ENCODE measurements at places on chromosomes 16 and 17.

GRCh38 chr17:74542727-74543383 lies 3.1 kb downstream of the CD300C start:
- DNase-seq: no peak

DNA sequence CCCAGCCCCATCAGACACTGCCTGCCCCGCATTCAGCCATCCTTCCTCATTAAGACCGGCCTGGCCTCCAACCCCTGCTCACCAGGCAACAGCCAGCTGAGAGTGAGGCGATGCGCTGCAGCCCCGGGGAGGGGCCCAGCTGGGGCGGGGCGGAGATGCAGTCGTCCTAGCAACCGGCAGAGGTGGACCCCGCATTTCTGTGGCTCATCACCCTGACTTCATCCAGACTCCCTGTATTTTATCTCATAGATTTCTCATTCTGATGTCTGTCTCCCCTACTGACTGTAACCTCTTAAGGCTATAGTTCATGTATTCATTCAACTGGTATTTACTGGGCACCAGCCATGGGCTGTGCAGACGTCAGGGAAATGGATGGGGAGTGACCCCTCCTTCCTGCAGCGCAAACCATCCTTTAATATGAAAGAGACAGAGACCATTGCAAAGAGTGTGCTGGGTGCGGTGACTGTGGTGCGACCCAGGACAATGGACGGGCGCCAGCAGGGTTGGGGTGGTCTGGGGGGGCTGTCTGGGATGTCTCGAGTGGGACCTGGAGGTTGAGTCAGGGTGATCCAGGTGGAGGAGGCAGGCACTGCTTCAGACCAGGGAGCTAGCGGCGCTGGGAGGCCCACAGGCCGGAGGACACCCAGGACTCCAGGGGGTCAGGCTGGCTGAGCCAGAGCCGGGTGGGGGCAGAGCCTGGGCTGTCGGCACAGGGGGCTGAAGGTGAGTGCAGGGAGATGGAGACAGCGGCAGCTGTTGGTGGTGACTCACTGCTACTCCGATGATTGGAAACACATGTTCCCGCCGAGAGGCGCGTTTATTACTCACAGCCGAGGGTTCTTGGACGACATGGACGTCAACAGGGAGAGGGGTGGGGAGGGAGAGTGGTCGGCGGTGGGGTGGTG lies 10.5 kb upstream of the TIMP2 start:
- DNase-seq: peak; percentile 88

DNA sequence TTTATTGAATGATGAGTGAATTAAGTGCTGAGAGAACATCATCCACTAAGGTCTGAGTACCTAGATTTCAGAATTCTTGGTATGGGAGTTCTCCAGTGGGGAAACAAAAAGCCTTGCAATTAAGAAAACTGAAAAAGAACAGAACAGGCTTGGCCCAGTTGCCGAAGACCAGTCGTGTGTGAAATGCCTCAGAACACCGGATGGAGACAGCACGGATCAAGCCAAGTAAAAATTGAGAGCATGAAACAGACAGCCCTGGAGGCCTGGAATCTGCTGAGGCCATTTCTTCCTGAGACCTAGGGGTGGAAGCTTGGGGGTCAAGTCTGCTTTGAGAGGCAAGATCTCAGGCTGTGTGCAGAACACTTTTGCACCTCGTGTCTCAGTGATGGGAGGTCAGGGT lies 43.3 kb downstream of the GRIN2A start:
- no peak for DNase-seq

DNA sequence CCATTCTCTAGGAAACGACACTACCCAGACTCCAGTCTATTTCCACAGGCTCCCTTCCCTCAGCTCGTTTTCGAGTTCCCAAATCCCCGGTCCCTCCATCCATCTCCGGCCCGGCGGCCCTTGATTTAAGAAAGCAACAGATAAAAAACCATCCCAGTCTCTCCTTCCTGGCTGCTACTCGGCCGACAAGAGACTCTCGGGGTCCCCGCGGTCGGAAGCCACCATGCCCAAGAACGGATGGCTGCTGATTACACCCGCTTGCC lies 182 bp downstream of the RPL26 start:
- no peak for DNase-seq

GRCh38 chr17:78534492-78535272 lies 42.5 kb downstream of the DNAH17 start:
- no peak for DNase-seq

- no peak for DNase-seq
These were observed 22.6 kb downstream of the RABEP1 start for GRCh38 chr17:5304636-5305035.

DNA sequence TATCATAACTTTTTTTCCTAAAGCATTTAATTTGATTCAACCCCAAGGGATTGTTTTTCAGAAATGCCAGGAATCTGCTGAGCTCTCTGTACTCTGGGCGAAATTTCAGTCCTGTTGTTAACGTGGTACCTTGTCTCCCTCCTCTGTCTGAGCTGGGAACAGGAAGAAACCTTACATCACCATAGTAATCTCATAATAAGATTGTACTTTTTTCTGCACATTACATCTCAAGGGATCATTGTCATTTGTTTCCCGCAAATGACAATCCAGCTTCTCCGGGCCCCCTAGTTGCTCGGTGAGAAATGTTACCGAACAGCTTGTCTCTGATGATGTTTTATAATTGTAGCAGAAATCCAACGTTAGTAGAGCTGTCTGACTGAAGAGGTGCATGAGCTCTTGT lies 152.7 kb upstream of the ERCC4 start:
- no peak for DNase-seq

DNA sequence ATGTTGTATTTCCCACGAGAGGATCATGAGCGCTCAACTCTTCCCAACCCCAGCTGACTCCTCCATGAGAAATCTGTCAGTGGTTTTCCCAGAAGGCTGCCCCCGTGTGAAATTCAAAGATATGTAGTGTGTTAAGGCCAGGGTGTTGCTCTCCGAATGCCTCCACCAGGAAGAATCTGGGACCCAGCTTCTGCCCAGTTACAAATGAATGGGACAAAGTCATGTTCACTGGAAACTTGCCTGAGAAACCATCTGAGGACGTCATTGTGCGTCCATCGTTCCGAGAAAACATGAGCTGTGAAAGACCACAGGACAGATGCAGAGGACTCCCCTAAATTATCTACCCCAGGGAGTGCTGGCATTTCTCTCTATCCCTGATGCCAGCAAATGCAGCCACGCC lies 86.0 kb downstream of the AIPL1 start:
- no peak for DNase-seq

DNA sequence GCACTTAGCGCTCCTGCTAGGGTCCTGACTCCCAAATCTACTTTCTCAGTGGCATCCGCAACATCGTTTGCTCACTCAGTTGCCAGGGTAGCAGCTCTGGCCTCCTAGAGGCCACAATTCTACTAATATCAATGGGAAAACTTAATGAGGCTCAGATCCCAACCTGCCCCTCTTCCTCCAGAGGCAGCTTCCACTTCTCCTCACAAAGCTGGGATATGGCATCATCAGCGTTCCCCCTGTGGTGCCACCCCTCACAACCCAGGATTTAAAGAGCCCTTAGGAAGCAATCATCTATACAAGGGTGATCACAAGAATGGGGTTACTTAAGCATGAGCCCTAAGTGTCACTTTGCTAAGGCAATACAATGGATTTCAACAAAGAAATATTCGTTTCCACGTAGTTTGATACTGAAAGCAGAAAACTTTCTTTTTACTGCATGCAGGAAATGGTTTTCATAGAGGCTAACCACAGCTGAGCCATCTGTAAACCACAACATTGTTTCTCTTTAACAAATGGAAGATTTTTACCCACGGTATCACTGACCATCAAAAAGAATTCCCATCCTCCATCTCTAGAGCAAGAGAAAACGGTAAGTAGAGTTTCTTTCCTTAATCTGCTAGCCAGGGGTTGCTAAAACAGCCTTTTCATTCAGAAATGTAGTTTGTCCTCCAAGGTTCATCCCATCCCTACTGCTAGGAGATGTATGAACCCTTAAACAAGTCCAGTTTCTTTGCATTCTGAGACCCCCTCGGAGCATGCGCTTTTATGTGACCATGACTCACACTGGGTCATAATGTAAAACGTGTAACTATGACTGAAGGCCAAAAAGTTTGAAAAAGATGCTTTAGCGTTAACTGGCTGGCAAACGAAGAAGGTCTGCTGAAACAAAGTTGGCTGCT lies 68.3 kb upstream of the BCAR1 start:
- no peak for DNase-seq

DNA sequence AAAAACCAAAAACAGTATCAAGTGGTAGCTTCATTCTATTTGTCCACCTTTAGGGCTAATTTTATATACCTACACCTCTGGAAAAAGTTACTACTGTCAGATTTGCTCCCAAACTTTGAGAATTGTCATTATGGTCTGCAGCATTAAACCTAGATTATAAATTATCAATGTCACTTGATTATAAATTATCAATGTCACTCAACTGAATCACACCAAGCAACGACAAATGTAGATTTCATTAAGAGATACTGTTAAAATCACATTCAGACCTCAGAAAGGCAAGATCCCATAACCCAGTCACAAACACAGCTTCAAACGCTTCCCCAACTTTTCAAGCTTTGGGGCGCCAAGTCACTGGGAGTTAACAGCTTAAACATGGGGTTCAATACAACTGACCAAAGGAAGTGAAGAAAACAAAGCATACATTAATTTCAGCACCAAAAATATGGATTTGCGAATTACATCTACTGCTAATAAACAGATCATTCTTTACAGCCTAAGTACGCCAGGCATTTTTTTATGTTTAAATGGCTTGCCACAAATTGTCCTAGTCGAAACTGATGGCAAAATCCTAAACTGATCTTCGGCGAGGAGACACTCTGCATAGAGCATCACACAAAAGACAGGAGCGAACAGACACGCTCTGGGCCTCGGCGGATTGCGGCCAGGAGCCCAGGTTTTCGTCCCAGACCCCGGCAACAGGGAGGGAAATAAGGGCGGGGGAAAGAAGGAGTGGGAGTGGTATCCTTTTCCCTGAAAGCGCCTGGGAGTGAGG lies 981 bp downstream of the GLG1 start:
- DNase-seq: no peak

GRCh38 chr17:15934866-15935265 lies 10.1 kb upstream of the ADORA2B start:
- DNase-seq: no peak

DNA sequence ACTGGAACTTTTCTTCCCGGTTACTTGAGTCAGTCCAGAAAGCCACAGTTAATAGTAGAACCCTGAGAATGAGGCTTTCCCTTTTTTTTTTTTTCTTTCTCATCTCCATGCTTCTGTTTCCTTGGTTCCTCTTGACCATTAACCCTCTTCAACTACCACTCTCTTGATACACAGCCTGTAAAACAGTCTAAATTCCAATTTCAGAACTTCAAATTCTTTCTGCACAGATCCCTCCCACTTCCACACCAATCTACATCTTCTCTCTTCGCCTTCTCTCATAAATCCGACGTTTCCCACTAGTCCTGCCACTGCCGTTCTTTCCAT lies 588 bp downstream of the METTL16 start:
- no peak for DNase-seq

GRCh38 chr16:78579020-78579419 lies 479.6 kb downstream of the WWOX start:
- no peak for DNase-seq

GRCh38 chr17:21677126-21677910 lies 15.0 kb upstream of the KCNJ18 start:
- no peak for DNase-seq

DNA sequence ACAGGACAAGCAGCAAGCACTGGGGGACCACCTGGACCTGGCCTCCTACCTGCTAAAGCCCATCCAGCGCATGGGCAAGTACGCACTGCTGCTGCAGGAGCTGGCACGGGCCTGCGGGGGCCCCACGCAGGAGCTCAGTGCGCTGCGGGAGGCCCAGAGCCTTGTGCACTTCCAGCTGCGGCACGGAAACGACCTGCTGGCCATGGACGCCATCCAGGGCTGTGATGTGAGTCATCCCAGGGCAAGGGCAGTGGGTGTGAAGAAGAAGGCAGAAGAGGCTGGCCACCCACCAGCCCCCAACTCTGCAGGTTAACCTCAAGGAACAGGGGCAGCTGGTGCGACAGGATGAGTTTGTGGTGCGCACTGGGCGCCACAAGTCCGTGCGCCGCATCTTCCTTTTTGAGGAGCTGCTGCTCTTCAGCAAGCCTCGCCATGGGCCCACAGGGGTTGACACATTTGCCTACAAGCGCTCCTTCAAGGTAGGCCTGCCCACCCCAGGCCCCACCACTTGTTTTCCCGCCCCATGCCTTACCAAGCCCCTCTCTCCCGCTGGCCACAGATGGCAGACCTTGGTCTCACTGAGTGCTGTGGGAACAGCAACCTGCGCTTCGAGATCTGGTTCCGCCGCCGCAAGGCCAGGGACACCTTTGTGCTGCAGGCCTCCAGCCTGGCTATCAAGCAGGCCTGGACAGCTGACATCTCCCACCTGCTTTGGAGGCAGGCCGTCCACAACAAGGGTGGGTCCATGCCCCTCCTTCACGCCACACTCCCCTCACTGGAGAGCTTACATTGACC lies 7.3 kb downstream of the PLEKHG4 start:
- DNase-seq: no peak

- peak; percentile 82 for DNase-seq
These were observed 145.6 kb upstream of the CHMP6 start for GRCh38 chr17:80845863-80846671.

GRCh38 chr16:76193906-76194615 lies 83.1 kb upstream of the CNTNAP4 start:
- no peak for DNase-seq

DNA sequence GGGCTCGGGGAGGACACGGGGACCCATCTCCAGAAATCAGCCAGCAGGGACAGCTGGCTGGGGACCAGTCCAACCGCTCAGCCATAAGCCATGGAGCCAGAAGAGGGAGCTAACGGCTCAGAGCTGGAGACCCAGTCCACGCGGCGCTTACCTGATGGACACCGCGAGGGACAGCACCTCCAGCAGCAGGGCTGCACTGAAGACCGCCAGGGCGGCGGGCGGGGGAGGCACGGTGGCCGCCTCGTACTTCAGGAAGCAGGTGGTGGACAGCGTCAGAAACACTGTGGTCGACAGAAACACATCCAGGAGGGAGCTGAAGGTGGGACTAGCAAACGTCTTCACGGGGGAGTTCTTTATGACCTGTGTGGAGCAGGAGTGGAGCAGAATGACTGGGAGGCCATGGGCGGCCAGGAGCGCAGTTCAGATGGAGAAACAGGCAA lies 102.6 kb upstream of the CREBBP start:
- peak; percentile 82 for DNase-seq

GRCh38 chr17:48523010-48523409 lies 7.8 kb downstream of the HOXB1 start:
- DNase-seq: peak; percentile 7

- DNase-seq: no peak
These were observed 274.5 kb upstream of the ELAC2 start for GRCh38 chr17:13292291-13292690.

- peak; percentile 15 for DNase-seq
These were observed 16.4 kb upstream of the GLG1 start for GRCh38 chr16:74623214-74623838.

- DNase-seq: no peak
These were observed 478.4 kb upstream of the GOT2 start for GRCh38 chr16:59212492-59213024.
